ENCODE measurements at places on chromosomes 7 and 10.

GRCh38 chr10:75660823-75661222 lies 229.4 kb downstream of the LRMDA start:
- no peak for DNase-seq

- DNase-seq: no peak
Observed at GRCh38 chr10:48199580-48200377, 74.7 kb downstream of the FRMPD2 start.

DNA sequence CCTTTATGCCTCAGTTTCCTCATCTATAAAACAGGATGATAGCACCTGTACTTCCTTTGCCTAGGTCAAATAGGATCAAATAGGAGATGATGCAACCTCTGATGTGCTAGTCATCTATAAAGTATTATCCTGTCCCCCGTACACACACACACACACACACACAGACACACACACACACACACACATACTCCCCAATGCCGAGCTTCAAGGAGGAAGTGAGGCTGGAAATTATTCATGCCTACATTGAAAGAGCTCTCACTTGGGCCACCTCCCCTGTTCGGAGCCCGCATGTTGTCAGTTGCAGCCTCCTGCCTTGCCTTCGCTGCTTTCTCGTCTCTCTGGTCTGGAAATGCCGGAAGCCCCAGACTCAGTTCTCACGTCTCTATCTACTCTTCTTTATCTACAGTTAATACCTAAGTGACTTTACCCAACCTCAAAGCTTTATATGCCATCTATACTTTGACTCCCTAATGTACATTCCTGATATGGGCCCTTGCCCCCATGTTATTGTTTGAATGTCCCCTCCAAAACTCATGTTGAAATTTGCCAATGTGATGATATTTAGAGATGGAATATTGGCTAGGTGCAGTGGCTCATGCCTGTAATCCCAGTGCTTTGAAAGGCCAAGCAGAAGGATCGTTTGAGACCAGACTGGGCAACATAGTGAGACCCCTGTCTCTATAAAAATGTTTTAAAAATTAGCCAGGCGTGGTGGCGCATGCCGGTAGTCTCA lies 6.9 kb upstream of the UBE2H start:
- no peak for DNase-seq

DNA sequence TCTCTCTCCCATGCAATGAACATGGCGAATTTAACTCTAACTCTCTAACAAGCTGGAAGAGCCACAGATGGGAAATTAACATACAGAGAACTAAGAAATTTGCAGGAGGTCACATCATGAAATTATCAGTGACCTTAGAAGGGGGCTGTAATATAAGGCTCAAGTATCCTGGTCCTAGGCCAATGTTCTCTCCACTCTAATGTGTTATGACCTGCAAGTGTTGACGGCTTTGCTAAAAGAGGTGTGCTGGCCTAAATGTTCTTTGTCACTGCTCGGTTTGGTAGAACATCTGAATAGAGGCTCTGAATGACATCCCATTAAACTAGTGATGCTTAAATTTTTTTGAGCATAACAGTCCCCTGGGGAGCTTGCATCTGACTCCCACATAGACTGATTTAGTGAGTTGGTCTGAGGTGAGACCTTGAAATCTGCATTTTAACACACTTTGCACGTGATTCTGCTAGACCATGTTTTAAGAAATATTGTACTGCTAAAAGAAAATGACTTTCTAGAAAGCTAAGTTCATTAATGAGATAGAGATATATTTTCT lies 129.3 kb downstream of the GFRA1 start:
- no peak for DNase-seq

GRCh38 chr7:151060416-151061212 lies 1.2 kb downstream of the SLC4A2 start:
- no peak for DNase-seq
